ENCODE measurements at places on chromosomes 11 and 22.

DNA sequence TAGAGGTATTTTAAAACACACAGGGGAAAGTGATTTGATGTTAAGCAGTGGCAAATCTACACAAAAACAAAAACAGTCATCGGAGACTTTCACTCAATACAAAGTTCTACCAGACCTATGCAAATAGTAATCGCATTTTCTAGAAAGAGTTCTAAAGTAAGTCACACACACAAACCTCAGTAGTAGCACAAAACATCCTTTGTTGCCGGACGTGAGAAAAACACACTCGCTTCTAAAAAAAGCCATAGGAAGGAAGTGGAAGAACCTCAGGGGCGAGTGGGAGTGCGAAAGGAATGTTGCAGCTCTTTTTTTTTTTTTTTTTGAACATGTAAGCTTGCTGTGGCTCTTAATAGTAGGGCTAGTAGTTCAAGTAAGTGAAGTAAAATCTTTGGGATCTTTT is 88.9 kb downstream of the MAML2 start:
- peak; percentile 26 for DNase-seq

DNA sequence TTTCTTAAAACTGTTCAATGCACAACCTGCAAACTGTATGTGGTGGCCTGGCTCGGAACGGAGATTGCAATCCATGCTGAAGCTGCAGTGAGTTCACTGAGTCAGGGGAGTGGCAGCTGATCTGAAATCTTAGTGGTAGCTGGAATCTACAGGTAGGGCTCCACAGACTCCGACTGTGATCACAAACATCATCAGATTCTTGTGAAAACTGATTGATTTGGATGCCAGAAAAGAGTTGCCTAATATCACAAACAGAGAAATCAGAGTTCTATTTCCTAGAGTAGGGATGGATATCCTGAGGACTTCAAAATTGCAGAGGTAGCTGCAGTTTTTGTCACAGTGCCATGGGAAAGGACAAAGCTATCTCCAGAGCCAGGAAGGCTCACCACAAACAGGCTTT is 57.5 kb upstream of the SC5D start:
- DNase-seq, result no peak

GRCh38 chr11:99968336-99968735 is 718.8 kb upstream of the ARHGAP42 start:
- no peak for DNase-seq

- no peak for DNase-seq
These were observed 31.4 kb downstream of the KCNC1 start for GRCh38 chr11:17766073-17766359.
